ENCODE measurements at places on chromosomes 12 and 14.

- DNase-seq: no peak
Observed at GRCh38 chr12:116708826-116709756, 28.8 kb downstream of the SPRING1 start.

DNA sequence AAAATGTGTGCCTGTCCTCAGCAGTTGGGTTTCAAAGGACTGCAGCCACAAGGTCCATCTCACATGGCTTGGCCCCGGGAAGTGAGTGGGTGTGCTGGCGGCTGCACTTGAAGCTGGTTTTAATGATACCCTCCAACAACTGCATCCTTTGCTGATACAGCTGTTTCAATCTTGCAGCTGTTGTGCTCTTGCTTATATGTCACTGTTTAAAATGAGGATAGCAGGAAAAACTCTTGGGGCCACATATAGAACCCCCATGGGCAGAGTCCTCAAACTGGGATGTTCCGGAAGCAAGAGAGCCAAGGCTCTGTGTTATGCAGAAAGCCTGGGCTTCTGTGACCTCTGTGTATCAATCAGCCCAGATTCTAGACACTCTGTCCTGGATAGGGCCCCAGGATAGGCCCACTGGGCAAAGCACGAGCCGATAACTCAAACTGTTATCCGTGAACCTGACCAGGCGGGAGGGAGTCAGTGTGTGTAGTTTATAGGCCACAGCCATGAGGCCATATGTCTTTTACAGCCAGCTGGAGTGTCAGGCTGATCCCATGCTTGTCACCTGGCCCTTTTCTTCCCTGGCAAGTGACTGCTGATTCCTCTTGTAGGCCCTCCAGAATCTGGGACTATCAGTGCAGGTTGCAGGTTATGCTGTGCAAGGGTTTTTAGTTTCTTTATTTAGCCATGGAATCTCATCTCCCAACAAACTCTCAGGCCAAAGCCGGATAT is 74.3 kb downstream of the SSPN start:
- DNase-seq: no peak

DNA sequence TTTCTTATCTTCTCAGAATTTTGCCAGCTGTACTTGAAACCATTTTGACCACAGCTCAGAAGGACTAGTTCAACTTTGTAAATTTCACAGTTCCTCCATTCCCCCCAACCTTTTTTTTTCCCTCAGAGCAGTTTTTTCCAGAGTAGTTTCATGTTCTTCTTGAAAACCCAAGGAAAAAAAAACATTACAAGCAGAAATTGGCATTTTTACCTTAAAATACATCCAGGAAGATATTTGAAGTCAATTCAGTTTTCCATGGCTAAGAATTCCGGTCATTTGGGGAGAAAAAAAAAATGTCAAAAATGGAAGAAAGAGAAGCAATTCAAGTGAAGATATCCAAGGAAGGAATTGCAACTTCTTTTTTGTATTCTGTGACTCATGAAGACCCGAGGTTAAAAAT is 39.5 kb downstream of the SYNE2 start:
- DNase-seq: no peak

DNA sequence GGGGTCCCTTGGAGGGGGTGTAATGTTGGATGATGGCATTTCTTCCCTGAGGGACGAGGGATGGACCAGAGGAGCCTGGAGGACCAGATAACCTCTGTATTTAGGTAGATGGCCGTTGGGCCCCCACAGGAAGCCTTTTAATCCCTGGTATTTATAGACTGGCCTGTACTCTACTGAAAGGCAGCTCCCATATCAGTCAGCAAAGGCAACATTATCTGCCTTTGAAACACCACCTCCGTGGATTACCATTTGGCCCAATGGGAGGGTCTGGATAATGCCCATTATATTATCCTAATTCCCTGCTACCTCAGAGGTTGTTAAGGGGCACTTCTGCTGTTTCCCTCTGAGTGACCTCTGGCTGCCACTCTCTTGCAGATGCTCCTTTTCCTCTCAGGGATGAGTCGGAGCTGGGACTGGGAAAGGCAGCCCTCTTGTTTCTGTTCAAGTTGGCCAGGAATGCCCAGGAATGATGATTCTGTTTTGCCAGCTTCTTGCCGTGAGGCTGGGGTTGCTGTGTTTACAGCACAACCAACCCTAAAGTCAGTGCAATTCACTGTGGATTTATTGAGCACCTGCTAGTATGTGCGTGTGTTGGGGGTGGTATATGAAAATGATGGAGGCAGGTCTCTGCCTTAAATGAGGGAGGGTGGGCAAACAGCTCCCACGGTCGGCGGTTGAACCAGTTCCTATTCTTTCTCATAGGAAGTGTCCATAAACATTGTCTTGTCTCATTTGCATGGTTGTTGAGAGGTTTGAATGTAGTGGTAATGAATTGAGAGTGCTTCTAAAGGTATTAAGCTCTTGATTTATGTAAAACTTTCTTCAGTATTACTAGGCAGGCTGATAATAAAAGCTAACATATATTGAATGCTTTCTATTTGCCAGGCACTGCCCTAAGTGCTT is 18.1 kb downstream of the SUSD6 start:
- DNase-seq: no peak

- DNase-seq: no peak
Observed at GRCh38 chr12:93763746-93764147, 86.6 kb downstream of the CRADD start.

GRCh38 chr12:1797991-1798640 is 22.2 kb upstream of the LRTM2 start:
- DNase-seq: no peak

DNA sequence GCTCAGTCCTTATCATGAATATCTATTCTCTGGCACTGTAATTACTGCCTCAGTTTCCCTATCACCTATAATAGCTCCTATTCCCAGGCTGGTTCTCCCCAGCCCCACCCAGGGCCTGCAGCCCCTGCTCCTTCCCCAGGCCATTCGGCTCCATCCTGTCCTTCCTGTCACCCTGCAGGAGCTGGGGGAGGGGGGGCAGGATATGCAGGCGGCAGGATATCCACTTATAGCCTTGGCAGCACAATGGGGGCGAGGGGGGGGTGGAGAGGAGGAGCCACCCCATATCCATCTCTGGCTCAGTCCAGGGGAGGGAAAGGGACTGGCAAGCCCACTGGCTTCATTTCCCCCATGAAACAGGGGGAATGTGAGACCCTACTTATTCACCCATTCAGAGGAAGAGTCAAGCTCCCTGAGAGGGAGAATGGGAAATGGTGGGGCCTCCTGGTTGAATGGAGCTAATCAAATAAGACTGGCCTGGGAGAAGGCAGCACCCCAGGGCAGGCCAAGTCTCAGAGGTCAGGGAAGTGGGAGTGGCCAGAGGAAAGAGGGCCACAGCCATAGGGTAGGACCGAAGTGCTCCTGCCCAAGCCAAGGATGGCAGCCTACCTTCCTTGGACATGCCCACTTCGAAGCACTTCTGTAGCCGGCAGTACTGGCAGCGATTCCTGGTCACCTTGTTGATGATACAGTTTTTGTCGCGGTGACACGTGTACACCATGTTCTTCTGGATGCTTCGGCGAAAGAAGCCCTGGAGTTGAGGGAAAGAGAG is 7.8 kb upstream of the ITGB7 start:
- DNase-seq: no peak

- DNase-seq: no peak
Observed at GRCh38 chr14:91985008-91985407, 37.5 kb upstream of the FBLN5 start.

GRCh38 chr12:122026706-122027333 is 5.1 kb downstream of the BCL7A start:
- no peak for DNase-seq

DNA sequence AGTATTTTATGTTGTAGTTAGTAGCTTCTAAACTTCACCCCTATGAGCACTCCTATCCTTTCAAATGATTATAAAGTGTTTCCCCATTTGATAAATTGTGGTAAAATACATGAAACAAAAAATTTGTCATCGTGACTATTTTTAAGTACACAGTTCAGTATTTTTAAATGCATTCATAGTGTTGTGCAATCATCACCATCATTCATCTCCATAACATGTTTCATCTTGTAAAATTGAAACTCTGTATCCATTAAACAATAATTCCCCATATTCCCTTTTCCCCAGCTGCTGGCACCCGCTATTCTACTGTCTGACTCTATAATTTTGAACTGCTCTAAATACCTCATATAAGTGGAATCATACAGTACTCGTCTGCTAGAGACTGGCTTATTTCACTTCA is 52.5 kb downstream of the ATP23 start:
- DNase-seq: no peak

DNA sequence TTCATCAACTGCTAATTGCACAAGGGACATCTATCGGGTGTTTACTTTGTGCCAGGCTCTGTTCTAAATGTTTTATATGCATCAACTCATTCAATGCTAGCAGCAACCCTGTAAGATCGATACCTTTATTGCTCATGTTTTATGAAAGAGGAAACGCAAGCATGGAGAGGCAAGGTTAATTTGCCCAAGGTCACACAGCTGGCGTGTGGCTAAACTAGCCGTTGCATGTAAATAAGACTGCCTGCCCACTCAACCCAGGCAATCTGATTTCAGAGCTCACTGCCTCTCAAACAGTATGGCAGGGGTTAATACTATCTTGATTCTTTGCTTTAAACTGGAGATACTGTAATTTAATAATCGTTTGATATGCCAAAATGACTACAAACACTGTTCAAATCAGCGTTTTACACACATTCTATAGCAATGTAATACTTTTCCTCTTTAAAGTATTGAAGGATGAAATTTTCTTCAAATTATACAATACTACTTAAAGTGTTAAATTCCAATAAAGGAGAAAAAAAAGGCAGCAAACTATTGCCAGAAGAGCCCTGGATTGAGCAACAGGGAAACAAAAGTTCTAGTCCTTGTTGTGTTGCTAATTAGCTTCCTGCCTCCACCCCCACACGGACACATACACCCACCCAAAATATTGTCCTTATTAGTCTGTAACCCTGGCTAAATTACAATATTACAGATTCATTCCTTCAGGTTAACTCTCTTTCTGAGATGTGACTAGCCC is 39.1 kb upstream of the DHRS7 start:
- DNase-seq: peak; percentile 88

DNA sequence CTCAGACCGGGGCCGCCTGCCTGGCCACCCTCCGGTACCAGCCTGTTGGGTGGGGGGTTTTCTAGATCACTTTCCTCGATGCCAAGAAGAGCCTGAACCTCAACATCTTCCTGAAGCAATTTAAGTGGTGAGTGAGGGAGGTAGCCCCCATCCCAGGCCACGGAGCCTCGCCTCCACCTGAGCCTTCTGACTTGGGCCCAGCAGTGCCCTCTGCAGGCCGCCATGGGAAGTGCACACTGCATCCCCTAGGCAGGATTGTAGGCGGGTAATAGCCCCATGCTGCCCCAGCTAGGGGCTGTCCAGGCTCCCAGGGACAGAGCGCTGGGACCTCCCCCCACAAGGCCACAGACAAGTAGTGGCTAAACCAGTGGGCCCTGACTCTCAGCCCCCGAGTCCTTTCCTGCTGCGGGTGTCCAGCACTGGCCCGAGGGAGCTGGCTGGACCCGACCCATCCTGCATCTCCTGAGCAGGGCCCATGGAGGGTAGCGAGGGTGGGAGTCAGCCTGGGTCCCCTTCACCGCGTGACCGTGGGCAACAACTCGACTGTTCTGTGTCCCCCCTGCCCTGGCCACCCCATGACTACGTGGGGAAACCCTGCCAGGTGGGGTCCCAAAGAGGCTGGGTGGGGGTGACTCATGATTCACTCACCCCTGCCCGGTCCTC is 15.3 kb upstream of the ADSS1 start:
- DNase-seq: no peak

DNA sequence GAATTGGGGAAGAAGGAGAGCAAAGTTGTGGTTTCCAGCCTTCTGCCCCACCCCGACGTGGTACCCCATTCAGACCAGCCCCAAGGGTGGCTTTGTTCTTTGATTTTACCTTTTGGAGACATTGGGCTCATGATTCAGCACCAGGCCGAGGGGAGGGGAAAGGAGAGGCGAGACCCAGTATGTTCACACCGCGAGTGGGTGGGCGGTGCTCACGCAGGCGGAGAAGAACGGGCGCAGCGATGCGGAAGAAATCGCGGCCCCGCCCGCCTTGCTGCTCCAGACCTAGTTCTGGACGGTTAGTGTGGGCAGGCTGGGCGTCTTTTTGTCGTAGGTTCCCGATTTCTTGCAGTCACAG is 963 bp downstream of the ATL1 start:
- no peak for DNase-seq

- no peak for DNase-seq
Observed at GRCh38 chr12:92927055-92927435, 2.0 kb downstream of the EEA1 start.

- no peak for DNase-seq
Observed at GRCh38 chr12:112430929-112431328, 12.2 kb downstream of the PTPN11 start.

DNA sequence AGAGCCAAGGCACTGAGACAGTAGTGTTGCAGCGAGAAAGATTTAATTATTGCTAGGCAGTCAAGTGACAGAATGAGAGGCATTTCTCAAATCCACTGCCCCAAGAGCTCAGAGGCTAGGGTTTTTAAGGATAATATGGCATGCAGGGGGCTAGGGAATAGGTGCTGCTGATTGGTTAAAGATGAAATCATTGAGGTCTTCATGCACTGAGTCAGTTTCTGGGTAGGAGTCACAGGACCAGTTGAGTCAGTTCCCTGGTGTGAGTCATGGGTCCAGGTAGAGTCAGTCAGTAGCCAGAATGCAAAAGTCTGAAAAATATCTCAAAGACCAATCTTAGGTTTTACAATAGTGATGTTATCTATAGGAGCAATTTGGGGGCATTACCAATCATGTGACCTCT is 323.8 kb downstream of the RGS6 start:
- no peak for DNase-seq

DNA sequence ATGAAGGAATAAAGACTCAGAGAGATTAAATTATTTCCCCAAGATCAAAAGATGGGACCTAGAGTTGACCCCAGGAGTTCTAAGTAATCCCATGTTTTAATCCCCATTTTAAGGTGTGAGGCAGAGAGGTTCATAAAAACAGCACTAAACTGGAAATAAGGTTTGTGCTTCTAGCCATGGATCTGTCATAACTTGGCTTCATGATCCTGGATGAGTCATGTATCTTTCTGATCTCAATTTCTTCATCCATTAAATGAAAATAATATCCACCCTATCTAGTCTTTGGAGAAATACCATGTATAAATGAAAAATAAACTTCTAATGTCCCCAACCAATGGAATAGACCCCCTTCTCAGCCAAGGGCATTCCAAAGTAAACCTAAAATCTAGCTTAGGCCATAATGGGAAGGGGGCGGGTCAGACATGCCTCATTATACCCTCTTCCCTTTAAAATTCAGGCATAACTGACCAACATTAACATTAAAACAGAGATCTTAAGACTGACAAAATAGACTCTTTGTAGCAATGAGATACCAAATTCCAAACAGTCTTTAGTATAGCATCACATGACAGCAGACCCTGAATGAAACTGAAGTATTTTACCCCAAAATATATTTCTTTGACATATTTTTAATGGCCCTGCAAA is 47.8 kb downstream of the SLC41A2 start:
- DNase-seq: no peak

- DNase-seq: no peak
Observed at GRCh38 chr12:124550123-124551089, 17.0 kb downstream of the NCOR2 start.
